Cortex of kidney (tissue), 1 donor: ENCODE measurements at places on chromosomes 5 and 9.

DNA sequence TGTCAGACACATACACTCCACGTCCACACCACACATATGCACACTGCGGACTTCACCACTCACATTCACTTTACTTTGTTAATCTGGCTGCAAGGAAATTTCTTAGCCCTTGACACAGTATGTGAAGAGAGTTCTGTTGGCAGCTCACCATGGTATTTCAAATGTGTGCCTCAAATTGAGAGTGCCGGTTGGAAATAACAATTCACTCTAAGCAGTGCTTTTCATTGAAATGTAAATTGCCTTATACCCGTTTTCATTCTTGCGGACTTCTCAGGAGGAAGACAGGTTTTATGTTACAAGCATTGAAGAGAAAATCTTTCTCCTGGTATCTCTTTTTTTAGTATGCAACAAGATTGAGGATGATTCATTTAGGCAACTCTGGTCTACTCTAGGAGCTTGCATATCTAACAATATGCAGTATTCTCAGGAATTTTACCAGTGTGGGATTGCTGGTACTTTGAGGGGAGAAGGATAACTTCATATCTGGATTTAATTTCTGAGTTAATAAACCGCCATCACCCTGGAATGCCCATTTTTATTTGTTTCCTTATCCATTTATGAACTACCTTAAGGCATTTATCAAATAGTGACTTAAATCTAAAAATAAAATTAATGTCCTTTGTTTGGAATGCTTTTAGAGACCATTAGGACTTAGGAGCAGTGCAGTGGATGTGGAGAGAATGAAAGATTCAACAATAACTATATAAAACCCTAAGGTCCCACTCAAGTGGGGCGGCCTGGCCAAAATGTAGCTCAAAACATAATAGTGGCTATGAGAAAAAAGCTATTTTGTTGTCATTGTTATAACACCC lies 87.0 kb downstream of the IQGAP2 start:
- DNase-seq, result no peak

- DNase-seq, result no peak
Observed at GRCh38 chr5:50967563-50968355, 301.3 kb downstream of the PARP8 start.

- no peak for DNase-seq
Observed at GRCh38 chr5:97192580-97193354, 9.7 kb upstream of the RIOK2 start.

DNA sequence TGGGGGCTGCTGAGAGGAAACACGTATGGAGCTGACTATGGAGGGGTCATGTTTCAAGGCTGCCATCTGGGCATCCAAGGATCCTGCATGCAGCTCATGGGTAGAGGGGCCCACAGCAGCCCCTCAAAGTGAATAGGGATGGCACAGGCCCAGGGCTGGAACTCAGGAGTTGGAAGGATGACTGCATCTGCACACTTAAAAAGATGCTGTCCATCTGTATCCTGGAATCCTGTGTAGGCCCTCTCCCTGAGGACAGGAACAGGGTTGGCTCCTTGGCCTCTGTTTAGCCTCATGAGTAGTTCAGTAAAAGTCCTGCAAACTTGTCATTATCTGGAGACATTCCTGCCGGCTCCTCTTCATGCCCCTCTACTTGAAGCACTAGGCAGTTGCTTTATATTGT lies 4.0 kb downstream of the BNIP1 start:
- DNase-seq, result no peak

GRCh38 chr5:156526081-156526925 lies 199.3 kb downstream of the SGCD start:
- DNase-seq, result no peak

DNA sequence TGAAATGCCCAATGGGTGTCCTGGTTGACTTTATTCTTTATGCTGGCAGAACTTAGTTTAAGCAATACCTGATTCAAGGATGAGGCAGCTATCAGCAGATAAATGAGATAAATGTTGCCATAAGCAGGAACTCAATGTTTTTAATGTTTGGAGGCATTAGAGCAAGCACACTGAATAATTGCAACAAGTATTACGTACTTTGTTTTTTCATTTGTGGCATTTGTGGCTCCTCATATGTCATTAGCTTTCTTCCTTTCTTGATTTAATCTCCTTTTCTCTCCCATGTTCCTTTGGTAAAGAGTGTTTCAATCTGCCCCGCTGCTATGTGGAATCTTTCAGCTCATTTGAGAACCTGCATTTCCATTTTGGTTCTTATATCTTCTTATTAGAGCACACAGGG lies 6.4 kb upstream of the NR3C1 start:
- no peak for DNase-seq

DNA sequence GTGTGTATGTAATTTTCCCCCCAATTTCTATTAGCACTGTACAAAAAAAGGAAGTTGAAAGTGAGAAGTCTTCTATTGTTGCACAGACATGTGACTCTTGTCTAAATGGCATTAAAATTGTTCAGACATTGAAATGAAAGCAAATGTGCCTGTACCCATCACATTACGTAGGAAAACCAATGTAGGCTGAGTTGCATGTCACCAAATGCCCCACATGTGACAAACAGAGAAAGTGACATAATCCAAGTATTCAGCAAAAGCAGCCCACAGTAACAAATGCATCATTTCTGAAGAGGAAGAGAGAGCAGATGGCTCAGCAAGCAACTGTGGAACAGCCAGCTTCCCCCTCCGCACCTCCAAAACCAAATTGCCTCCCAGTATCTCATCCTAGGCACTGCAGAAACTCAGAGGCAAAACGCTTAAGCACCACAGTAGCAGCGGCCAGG lies 161.5 kb upstream of the NR4A3 start:
- no peak for DNase-seq

GRCh38 chr9:17928228-17928627 lies 349.4 kb downstream of the SH3GL2 start:
- DNase-seq, result no peak

DNA sequence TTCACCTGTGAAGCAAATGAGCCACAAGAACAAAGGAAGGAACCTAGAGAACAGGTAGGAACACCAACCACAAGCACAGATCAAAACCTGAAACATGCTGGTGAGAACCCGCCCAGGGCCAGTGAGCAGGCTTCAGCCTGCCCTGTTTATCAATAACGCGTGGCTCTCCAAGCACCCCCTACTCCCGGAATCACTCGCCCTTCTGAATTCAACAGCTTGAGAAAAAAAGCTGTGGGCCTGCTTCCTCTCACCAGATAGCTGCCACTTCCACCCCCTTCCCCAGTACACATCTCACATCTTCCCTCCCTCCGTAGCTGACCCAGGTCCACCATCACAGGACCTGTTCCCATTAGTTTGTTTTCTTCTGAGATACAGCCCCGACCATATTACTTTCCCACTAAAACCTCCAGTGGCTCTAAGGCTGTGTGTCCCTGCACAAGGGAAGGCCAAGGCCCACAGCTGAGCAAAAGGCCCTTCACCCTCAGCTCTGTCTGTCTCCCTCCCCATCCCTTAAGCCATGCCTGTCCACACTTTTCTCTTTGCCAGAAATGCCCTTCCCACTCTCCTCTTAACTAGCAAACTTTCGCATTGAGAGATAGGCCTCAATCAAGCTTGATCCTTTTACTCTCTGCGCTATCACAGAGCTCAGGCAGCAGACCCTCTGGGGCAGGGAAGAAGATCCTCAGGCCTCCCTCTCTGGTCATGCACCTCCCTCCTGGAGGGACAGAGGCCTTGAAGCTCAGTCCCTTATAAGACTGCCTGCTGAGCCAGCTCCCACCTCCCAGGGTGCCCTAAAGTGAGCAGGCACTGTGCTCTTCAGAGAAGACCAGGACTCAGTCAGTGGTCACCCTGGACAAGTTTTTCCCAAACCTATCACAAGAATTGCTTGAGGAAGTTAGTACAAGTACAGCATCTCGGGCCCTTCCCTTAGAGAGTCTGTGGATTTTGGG lies 30.1 kb downstream of the B4GALT1 start:
- no peak for DNase-seq

DNA sequence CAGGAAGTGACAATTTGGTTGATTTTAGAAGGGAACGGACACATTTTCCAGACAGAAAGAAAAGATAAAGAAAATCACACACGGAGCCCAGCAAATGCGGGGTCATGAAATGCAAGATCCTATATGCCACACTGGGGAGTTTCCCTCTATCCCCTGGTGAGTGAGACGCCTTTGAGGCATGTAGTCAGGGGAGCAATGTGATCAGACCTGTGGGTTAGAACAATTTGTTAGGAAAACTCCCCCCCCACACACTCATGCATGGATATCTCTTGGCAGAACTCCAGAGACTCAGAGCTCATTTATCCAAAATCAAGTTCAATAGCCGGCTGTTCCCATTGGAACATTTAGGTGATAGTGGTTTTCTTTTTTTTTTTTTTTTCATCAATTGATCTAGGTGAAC lies 71.7 kb upstream of the TRIO start:
- no peak for DNase-seq

- no peak for DNase-seq
Observed at GRCh38 chr5:160213537-160213936, 15.8 kb upstream of the FABP6 start.

GRCh38 chr9:2158766-2159430 lies 143.8 kb downstream of the SMARCA2 start:
- DNase-seq, result no peak

DNA sequence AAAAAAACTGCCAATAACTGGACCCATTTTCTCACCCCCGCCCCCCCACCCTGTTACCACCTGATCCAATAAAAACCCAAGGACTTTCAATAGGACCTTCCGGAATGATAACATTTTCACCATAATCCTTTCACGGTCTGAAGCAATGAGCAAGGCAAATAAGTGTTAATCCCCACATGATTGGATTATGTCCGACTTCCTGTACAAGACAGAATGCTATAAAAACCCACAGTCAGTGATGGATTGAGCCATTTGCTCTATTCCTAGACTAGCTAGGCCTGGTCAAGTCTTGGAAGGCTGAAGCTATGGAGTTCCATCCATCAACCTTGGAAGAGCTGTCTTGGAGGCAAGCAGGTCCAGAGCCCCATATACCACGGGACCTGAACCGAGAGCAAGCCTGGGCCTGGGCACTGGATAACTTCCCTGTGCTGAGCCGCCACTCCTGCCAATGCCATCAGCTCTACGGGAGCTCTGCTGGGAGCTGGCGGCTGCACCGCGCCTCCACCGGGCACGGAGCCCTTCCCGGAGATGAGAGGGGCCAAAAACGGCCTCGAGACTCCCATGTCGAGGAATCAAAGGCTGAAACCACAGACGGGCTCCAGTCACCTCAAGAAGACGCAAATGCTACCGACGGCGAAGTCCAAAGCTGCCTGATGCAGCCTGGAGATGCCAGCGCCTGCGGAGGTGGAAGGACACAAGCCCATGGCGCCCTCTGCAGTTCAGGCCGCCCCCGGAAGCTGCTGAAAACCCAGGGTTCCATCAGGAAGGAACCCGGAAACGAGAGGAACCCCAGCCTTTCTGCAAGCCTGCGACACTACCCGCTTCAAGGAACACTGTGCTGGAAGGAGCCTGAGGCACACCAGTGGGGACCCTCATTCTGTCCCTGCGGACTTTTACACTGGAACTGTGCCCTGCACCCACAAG lies 69.2 kb downstream of the ANXA2R start:
- DNase-seq, result no peak

DNA sequence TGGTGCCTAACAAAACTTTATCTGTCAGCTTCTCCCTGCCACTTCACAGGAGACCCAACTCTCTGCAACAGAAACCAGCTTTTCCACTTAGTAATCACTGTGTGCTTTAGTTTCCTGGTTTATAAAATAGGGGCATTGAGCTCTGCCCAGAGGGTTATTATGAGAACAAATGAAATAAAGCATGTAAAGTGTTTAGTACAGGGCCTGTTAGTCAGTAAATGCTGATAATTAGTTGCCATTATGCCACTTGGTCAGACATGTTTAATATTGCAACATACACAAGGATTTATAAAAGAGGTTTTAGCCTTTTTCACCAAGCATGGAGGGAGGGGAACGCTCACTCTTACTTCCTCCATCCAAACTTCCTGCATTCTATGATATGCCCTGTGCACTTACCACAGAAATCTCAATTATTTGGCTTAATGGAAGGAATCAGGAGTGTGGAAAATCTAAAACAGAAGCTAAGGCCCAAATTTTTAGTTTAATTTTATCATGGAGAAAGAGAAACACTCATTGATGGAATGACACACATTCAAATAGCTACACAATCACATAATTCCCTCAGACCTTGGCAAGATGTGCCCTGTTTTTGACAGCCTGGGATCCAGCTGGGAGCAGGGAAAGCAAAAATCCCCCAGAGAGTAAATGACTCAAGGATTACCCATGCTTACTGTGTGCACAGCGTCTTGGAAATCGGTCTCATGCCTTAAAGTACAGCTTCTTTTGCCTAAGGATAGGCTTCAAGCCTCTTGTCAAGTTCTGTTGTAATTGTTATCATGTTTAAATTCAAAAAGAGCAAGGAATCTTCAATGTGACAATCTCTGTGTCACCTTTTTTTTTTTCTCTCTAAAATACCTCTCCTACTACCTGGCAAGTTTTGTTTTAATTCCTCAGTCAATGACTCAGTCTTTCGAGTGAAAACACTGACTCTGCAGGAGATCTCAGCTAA lies 34.0 kb downstream of the ZNF474 start:
- DNase-seq, result no peak

- no peak for DNase-seq
Observed at GRCh38 chr5:77356740-77357139, 135.4 kb downstream of the WDR41 start.

DNA sequence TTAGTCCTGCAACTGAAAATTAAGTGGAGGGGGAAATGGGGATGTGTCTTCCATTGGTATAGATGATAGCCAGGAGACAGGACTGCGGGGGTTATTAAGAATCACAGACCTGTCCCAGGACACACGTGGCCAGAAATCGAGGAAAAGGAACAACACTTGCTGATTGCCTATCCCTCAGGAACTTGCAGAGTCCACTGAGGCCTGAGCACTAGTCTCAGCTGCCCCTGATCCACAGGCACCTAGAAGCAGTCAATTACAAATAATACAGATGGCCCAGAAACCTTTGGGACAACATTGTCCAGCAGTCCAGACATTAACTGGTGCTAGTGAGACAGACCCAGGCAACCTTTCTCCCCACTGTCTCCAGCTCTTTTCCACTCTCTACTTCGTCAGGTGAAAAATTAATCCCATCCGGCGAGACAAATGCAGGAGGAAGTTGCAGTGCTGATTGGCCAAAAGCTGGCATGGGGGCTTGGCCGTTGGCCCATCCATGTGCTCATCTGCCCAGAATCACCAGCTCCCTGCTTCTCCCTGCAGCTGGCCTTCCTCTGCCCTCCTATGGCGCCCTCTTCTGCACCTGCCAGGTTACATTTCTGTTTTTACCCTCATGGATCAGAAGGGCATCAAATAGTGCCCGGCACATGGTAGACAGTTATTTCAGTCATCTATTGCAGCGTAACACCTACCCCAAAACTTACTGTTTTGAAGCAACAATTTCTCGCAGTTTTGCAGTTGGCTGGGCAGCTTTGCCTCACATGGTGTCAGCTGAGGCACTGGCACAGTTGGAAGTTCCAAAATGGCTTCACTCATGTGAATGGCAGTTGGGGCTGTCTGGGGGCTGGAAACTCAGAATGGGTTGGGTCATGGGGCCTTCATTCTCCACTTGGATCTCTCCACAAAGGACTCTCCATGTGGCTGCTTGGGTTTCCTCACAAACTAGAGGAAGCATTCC lies 3.6 kb upstream of the B4GALT1 start:
- no peak for DNase-seq

GRCh38 chr9:25350011-25350410 lies 328.2 kb downstream of the TUSC1 start:
- no peak for DNase-seq
